ENCODE measurements at places on chromosomes 1 and 21.
A peak's percentile ranks its signal among the peaks of the same experiment; 100 is the strongest.

DNA sequence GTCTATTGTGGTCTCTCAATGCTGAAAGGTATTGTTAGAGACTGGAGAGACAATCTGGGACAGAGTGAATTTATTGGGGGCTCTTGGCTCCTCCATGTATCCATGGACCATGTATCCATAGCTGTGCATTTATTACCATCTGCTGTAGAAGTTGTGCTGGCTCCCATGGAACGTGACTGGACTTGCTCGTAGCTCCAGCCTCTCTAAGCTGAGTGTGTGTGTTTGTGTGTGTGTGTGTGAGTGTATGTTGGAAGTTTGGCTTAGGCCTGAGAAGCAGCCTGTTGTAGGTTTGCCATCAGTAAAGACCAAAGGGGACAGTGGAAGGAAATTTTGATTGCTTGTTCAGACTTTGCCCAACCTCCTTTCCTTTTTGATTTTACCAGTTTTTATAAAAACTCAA lies 105.7 kb upstream of the USP24 start:
- no peak for DNase-seq

GRCh38 chr1:22611530-22611947 lies 24.9 kb upstream of the C1QA start:
- DNase-seq: peak; percentile 5

DNA sequence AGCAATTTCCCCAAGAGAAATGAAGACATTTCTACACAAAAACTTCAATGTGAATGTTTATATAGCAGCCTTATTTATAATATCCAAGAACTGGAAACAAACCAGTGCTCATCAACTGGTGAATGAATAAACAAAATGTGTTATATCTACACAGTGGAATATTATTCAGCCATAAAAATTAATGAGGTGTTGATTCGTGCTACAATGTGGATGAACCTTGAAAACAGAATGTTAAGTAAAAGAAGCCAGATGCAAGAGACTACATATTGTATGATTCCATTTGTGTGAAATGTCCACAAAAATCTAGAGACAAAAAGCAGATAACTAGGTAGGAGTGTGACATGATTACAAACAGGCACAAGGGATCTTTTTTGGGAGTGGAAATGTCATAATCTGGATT lies 110.0 kb downstream of the CD247 start:
- DNase-seq: no peak

DNA sequence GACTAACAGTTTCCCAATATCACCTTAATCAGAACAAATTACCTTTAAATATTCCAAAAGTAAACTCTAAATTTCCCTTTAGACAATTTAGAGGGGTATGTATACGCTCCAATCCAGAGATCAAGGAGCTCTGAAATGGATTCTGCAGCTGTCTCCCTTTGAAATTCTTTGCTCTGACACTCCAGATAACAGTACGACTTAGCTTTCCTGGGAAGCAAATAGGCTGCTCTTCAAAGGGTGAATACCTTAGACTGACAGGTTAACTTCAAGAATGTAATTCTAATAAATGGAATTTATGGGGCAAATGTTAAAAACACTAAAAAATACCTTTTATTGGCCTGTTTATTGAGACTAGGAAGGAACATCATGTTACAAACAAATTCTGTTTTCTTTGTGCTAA lies 357.2 kb downstream of the USP25 start:
- no peak for DNase-seq

DNA sequence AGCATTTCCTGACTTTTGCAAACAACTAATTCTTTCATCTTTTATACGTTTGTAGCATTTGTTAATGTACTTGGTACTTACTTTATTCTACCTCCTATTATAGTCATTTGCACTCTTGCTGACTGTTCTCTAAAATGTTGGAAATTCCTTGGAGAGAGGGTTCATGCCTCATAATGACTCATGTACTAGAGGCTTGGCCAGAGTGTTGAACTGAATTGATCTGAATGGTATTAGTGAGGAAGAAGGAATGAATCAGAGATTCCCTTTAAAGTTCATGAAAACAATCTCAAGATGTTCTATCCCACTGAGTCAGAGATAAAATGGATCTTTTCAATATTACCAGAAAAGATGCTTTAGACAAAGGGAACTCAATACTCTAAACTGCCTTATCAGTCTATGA lies 383.4 kb downstream of the SEC16B start:
- peak; percentile 42 for DNase-seq

GRCh38 chr1:156371553-156372264 lies 2.7 kb downstream of the RHBG start:
- DNase-seq: no peak

DNA sequence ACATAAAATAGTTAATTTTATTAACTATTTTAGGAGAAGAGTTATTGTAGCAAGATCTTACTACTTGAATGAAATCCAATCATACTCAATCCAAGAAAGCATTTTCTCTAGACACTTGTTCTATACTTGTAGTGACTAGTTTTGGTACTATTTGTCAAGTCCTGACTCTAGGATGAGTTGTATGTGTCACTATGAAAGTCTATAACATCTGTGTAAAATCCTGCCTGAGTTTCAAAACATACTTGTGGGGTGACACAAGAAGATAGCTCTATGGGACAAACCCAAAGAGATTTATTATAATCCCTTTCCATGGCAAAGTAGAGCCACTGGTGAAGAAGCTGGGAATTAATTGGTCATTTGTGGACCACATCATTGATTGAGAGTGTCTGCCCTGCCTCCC lies 1042.2 kb upstream of the ADGRL4 start:
- DNase-seq: no peak

GRCh38 chr1:193394336-193394735 lies 207.9 kb upstream of the B3GALT2 start:
- no peak for DNase-seq

- DNase-seq: no peak
Measured at GRCh38 chr1:84462118-84462517, 16.9 kb upstream of the RPF1 start.

DNA sequence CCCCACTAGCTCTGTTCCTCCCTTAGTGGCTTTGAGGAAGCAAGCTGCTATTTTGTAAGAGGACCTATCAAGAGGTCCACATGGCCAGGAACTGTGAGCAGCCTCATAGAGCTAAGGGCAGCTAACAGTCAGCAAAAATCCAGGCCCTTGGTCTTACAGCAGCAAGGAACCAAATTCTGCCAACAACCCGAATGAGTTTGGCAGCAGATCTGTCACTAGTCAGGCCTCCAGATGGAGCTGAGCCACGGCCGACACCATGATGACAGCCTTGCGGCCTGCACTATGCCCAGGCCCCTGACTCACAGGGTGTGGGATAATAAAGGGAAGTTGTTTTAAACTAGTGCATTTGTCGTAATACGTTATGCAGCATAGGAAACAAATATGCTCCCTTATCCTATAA lies 28.0 kb upstream of the H3-3A start:
- DNase-seq: peak; percentile 50

DNA sequence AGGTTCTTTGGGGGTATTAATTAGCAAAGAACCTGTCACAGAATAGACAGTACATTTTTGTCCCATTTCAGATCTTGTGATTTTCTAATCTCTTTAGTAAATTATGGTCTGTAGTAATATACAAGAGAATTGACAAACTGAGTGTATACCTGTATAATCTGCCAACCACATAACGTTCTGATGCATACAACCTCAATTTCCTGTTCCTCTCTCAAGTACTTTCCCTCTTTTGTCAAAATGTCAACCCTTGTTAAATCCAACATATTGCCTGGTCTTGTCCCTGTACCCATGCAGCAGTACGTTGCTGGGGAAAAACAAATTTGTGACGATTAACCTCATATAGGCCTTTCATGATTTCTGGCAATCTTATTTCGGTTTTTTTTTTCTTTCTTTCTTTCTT lies 1.1 kb downstream of the ARV1 start:
- DNase-seq: no peak

DNA sequence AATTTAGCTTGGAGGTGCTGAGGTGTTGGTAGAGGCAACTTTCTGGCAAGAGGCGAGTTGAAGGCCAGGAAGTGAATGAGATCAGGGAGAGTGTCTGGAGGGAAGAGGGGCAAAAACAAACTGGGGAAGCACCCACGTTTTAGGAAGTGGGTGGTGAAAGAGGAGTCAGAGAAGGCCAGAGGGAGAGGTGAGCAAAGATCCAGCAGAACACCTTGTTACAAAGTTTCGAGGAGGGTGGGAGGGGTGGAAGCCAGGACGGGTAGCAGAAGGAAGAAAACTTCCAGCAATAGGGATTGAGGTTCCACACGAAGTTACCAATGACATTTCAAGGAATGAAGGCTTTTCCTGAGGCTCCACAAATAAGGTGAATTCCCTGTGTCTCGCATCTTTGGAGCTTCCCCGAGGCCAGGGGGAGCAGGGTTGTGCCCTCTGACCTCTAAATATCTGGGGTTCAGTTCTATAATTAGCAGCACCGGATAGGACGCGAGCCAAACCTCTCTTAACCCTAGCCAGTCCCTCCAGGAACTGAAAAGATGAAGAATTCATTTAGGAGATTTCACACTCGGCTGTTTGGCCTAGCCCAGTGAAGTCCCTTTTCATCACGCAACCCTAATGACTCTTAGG lies 578 bp upstream of the SESN2 start:
- DNase-seq: no peak

DNA sequence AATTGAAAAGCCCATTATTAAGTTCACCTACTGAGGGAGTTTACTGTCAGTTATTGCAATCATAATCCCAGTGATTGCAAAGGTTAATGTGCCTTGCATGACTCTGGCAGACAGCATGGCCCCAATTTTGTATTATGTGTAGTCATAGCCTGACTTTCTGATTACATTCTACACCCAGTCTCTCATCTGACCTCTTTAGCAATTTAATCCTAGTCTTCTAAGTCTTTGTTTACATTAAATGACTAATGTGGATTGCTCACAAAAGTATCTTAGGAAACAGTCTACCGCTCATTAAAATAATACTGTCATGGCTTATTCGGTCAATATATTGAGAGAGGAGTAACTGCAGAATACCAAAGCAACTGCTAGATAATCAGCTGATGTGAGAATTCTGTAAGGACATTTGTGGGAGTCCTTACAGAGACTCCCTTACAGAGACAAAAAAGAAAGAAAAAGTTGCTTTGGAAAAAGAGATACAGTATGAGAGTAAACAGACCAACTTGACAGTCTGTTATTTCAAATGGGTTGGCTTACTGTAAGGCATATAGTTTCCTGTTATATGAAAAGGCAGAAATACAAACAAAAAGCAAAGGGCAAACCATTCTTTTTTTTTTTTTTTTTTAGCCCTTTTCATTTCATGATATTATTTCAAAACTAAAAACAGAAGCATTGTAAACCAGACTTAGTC lies 42.8 kb downstream of the SMG7 start:
- DNase-seq: peak; percentile 55

DNA sequence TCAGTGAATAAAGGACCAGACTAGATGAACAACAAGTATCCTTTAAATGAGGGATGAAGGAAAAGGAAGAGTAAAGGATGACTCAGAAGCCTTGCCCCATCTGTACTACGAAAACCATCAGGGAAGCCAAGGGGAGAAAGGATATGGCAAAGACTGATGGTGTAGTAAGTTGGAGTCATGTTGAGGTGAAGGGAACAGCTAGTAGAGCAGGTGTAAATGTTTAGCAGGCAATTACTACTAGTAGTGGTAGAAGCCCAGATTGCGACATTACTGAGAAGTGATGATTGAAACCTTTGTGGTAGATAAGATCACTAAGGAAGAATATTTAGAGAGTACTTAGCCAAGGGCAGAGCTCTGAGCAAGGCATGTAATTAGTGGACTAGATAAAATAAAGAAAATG lies 84.0 kb downstream of the PHTF1 start:
- DNase-seq: no peak

DNA sequence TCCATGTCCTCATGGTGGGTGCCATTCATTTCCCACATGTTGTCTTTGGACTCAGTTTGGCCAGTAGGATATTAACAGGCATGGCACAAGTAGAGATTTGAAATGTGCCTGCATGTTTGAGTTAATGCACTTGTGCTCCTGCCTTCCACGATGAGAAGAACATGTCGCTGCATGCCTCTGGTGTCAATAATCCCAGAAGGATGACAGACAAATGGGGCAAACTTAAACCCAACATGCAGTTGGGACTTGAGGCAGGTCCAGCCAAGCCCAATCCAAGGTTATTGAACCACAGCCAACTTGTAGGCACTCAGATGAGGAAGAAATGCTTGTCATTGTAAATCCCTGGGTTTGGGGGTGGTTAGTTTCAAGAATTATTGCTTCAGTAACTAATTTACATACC lies 174.6 kb downstream of the TRIM33 start:
- no peak for DNase-seq

DNA sequence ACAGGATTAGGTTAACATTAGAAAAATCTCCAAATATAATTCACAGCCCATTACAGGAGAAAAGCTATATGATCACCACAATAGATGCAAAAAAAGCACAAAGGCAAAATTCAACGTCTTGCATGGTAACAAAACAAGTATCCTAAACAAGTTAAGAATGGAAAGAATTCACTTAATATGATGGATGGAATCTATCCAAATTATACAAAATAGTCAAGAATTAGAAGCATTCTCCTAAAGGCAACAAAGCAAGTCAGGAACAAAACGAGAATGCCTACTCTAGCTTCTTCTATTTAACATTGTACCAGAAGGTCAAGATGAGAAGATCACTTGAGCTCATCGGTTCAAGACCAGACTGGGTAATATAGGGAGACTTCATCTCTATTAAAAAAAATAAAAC lies 442.8 kb downstream of the SETD4 start:
- DNase-seq: no peak

- DNase-seq: no peak
Measured at GRCh38 chr1:66354311-66355201, 179.4 kb upstream of the SGIP1 start.

GRCh38 chr1:25675729-25676476 lies 59.3 kb downstream of the MAN1C1 start:
- DNase-seq: no peak

- no peak for DNase-seq
Measured at GRCh38 chr1:16006552-16007485, 2.8 kb downstream of the SRARP start.

GRCh38 chr21:26447932-26448475 lies 125.1 kb downstream of the CYYR1 start:
- no peak for DNase-seq

GRCh38 chr1:192775631-192776030 lies 33.2 kb upstream of the RGS2 start:
- no peak for DNase-seq
